Stimulated activated CD4-positive, alpha-beta T cell treated with anti-CD3 and anti-CD28 coated beads, Interleukin-4, amount 100 ng/mL, for 48 hours (primary cell): ENCODE measurements at places on chromosomes 2 and 18.

- DNase-seq = no peak
Observed at GRCh38 chr2:39265315-39265714, 21.5 kb upstream of the CDKL4 start.

DNA sequence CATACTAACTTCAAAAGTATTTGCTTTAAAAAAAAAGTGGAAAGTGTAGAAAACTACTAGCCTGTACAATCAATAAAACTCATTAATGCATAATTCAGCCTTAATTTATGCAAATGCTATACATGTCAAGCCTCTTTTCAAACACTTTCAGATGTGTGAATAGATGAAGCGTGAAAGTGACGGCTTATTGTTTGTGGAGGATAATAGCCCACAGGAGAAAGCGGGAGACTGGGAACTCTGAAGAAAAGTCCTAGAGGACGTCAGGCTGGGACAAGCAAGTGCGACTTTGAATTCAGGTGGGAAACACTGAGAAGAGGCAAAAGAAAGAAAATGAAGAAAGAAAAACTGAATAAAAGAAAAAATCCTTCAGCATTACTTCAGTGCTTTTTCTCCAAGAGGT lies 108.5 kb downstream of the STK39 start:
- no peak for DNase-seq

- no peak for DNase-seq
Observed at GRCh38 chr2:69123182-69123581, 110.2 kb downstream of the ANTXR1 start.

GRCh38 chr18:46688853-46689525 lies 32.0 kb upstream of the LOXHD1 start:
- DNase-seq = no peak

DNA sequence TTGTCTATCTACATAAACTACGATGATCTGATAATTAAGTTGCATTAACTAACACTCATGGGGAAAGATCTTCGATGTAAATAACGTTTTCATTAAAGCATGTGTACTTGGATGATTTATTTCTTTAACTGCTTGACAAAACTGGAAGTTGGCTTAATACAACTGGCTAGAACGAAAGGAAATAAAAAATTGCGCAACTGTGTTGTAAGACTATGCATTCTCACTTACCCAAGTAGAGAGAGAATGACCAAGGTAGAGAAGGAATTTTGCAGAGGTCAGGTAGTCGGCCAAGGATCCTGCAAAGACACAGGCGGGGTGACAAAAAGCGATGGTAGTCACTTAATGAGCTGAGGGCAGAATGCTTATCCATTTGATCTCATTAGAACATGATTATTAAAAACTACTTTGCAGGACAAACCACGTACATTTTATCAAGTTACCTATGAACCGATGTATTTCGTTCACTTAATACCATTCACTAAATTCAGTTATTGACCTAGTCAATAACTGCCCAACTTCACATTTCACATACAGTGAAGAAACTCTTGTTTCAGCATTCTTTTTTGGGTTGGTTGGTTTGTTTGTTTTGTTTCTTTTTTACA lies 900 bp downstream of the SLC40A1 start:
- DNase-seq = no peak

DNA sequence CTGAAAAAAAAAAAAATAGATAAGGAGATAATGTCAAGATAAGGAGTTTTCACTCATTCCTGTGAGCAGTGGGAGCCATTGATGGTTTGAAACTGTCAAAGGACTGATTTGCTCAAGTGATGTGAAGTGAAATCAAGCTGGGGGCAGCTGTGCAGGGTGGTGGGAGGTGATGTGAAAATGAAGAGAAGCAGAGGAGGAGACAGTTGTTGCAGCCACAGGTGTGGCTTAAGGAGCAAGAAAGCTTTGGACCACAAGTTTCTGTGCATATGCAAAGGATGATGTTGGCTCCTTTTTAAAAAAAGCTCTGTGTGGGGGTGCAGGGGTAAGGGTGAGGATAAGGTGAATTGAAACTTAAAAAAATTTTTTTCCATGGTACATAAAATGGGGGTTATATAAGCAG lies 8.3 kb downstream of the EFR3B start:
- DNase-seq = no peak

GRCh38 chr2:233459426-233459825 lies 105.1 kb downstream of the DGKD start:
- no peak for DNase-seq

- DNase-seq = no peak
Observed at GRCh38 chr18:79064228-79064627, 5.0 kb upstream of the ATP9B start.

DNA sequence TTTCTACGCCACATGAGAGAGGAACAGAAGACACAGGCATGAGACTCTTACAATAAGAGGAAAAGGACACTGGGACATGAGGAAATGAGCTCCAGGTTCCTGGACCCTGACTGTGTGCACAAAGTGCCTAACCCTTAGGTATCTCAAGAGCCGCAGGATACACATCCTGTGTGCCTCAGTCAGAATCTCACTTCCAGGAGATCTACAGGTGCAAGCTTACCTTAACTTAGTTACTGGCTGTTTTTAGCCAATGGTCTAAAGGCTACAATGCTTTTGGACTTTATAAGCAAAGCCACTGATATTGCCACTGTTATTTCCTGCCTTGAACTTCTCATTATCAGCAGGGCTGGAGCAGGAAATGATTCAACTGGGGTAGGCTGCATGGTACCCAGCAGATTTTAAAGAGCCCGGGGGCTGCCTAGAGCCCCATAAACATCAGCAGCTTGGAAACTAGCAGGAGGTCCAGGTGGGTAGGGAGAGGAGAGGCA lies 254.4 kb downstream of the ZNF521 start:
- no peak for DNase-seq

- DNase-seq = no peak
Observed at GRCh38 chr2:10495311-10495987, 47.3 kb upstream of the ODC1 start.

GRCh38 chr2:231334179-231334930 lies 61.2 kb upstream of the B3GNT7 start:
- no peak for DNase-seq

DNA sequence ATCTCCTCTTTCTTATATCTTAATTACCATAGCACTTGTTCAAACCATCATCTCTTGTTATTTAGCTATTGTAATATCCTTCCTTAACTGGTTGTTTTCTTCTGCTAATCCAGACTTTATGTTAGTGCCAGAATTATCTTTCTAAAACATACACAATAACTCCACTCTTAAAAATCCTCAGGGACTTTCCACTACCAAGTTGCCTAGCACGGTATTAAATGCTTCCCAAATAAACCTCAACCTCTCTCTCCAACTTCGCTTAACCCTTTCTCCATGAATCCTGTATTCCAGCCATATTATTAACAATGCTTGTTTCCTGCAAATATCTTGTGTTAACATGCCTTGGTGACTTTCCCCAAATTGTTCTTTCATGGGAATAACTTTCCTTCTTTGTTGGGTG lies 84.5 kb downstream of the FAM228A start:
- no peak for DNase-seq

- DNase-seq = no peak
Observed at GRCh38 chr2:32993005-32993539, 46.3 kb downstream of the LTBP1 start.

DNA sequence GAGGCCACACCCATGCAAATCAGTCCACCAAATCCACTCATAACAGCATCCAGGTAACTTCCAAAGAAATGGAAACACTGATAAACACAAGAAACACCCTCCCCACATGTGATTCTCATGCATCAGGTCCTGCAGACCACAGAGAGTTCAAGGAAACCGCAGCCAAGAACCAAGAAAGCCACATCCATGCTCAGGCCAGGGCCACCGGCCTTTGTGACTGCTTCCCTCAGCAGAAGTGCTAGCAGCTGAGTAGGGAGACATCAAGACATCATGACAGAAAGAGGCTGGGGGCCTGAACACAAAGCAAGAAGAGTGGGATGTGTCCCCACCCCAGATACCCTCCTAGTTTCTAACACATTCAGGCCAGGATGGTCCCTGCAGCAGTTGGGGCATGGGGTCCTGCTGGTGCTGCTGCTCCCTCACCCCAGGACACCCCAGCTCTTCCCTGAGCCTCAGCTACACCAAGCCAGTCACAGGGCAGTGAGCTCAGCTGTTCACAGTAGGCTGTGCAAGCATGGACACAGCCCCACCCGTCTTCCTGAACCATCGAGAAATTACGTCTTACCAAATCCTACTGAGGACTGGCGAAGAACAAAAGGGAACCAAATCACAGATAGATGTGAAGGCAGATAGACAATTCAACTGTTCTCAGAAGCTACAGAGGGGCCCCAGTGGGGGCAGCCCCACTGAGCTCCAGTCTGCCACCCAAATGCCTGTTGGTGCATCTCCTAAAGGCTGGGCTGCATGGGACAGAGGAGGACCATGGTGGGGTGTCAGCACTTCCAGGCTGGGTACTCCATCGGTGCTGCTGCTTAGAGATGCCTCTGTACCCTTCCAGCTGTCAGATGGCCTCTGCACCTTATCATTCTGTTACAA lies 60.9 kb downstream of the HDAC4 start:
- no peak for DNase-seq

DNA sequence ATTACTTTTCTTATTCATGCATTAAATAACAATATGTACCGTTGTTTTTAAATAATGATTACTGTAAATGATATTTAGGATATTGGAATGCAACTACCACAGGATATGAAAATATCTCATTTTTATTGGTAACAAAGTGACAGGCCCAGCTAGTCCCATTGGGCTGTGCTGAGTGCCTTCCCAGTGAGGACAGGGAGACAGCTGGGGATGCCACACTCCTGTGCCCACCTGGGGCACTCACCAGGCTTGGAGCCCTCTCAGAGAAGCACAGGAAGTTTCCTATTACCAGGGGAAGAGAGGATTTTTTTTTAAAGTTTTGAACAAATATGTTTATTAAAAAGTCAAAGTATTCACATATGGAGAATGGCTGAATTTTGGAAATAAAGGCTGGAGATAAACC lies 48.9 kb downstream of the PARD6G start:
- DNase-seq = no peak

GRCh38 chr2:47334356-47335136 lies 68.4 kb upstream of the MSH2 start:
- no peak for DNase-seq

GRCh38 chr18:76449111-76449453 lies 46.0 kb downstream of the ZNF516 start:
- DNase-seq = no peak

DNA sequence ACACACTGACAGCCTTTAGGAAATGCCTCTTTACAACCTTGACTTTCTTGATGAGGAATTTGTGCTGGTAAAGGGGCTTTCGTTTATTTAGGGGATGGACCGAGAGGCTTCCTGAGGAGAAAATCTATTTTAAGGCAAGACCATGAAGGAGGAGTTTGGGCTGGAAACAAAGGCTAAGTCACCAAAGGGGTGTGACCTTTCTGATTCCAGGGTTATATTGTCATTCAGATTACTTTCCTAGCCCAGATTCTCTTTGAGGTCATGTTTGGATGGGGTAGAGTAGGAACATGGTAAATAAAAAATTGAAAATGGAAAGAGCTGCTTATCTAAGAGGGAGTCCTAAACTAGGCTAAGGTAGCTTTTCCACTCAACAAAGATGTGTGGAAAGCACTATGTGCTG lies 77.1 kb upstream of the UGP2 start:
- DNase-seq = no peak

- DNase-seq = no peak
Observed at GRCh38 chr18:25306671-25307070, 45.3 kb downstream of the ZNF521 start.

GRCh38 chr18:26489881-26490280 lies 58.5 kb downstream of the KCTD1 start:
- no peak for DNase-seq

DNA sequence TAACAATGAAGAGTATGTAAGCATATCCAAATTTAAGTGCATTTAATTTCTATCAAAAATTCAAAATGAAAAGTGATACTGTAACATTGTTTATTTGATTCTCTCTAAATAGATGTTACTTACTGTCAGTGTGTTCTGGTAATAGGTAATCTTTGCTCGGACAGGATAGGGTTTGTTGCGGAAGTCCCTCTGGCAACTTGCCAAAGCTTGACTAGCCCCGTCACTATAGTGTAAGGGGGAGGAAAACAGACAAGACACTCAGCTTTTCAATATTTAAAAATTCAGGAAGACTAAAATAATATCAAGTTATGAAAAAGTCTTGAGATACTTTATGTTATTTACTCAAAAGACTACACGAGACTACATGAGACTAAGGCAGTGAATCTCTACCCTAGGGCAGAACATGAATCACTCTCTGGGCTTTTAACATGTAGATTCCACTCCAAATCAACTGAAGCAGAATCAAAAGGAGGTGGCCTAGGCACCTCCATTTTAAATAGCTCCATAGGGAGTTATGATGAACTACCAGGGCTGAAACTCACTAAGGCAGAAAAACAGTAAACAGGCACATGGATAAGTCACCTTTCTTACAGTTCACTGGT lies 5.9 kb downstream of the LMAN1 start:
- DNase-seq = no peak

- DNase-seq = no peak
Observed at GRCh38 chr18:40867459-40867858, 1087.6 kb upstream of the PIK3C3 start.

DNA sequence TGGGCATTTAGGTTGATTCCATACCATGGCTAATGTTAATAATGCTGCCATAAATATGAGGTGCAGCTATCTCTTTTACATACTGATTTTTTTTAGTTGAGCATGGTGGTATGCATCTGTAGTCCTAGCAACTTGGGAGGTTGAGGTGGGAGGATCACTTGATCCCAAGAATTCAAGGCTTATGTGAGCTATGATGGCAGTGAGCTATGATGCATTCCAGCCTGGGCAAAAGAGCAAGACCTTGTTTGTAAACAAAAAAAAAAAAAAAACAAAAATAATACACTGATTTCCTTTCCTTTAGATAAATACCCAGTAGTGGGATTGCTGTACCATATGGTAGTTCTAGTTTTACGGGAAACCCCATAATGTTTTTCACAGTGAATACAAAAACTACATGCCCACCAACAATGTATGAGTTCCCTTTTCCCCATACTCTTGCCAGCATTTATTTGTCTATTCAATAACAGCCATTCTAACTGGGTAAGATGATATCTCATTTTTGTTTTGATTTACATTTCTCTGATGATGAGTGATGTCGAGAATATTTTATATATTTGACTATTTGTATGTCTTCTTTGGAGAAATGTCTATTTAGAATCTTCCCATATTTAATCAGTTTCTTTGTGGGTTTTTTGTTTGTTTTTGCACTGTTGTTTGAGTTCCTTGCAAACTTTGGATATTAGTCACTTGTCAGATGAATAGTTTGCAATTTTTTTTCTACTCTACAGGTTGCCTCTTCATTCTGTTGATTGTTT lies 281.0 kb upstream of the KYNU start:
- no peak for DNase-seq

GRCh38 chr2:172726172-172726735 lies 9.4 kb upstream of the RAPGEF4 start:
- no peak for DNase-seq
